Glomerular endothelial cell (primary cell): ENCODE measurements at places on chromosomes 2 and 18.

DNA sequence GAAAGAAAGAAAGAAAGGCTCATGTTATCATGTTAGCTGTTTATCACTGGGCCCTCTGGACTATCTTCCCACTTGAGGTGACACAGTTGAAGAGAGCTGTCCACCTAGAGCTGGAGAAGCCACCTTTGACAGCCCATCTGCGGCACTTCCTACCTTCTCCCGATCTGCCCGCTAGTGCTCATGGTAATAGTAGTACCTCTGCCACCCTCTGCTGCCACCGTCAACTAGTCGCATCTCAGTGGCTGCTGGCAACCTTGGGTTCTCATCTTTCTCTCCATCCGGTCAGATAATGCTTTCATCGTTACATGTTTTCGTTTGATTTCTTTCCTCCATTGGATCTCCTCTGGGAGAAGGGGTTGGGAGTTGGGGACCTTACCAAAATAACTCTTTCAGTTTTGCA, 63.2 kb upstream of the COPS8 start:
- no peak for DNase-seq

DNA sequence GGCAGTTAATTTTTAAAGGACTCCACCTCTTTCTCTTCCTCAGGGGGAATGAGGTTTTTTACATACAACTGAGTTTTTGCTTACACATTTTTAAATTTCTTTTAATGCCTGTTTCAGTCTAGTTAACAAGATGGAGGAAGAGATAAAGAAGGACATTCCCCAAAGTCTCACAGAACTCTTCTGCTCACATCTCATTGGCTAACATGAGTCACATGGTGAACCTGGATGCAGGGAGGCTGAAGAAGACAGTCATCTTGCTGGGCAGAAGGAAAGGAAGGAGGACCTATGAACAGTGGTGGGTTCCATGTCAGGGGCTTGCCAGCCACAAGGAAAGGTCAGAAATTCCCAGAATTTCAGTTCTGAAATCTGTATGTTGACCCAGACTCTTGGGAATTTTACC, 10.4 kb upstream of the ST8SIA5 start:
- no peak for DNase-seq

DNA sequence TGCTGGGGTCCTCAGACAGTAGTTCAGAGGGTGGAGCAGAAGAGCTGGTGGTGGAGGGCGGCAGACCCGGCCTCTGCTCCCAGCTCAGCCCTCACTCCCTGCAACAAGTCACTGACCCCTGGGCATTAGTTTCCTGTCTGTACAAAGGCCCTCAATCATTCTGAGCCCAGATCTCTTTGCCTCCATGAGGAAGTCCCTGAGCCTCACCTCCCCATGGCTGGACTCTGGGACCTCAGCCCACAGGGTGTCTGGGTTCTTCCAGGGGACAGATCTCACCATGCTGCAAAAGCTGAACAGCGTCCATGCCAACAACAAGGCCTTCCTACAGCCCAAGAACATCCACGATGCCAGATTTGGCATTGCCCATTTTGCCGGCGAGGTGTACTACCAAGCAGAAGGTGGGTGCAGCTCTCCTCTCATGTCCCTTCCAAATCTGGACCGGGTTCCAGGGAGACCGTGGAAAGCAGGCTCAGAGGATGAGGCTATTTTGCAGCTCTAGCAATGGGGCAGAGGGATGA, 49.1 kb downstream of the MYO7B start:
- DNase-seq: no peak

DNA sequence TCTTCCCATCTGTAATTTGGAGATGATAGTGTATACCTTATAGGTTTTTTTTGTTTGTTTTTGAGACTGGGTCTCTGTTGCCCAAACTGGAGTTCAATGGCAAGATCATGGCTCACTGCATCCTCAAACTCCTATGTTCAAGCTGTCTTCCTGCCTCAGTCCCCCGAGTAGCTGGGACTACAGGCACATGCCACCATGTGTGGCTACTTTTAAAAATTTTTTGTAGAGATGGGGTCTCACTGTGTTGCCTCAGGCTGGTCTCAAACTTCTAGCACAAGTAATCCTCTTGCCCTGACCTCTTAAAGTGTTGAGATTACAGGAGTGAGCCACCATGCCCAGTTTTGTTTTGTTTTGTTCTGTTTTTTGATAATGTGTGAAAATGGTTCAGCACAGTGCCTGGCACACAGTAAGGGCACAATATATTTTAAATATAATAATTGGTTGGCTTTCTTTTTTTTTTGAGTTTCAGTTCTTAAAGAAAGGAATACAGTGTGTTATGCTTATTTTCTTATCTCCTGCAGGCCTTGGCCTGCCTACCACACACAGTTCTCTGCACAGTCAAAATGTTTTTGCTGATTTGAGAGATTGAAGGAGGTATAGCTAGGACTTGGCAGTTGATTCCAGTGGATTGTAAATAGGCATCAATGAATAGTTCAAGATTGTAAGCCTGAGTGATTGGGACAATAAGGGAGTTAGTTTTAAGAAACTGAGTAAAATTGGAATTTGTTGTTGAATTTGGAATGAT, 6.1 kb downstream of the ACTR3 start:
- DNase-seq: no peak

GRCh38 chr2:2735041-2735440, 404.0 kb upstream of the MYT1L start:
- no peak for DNase-seq

DNA sequence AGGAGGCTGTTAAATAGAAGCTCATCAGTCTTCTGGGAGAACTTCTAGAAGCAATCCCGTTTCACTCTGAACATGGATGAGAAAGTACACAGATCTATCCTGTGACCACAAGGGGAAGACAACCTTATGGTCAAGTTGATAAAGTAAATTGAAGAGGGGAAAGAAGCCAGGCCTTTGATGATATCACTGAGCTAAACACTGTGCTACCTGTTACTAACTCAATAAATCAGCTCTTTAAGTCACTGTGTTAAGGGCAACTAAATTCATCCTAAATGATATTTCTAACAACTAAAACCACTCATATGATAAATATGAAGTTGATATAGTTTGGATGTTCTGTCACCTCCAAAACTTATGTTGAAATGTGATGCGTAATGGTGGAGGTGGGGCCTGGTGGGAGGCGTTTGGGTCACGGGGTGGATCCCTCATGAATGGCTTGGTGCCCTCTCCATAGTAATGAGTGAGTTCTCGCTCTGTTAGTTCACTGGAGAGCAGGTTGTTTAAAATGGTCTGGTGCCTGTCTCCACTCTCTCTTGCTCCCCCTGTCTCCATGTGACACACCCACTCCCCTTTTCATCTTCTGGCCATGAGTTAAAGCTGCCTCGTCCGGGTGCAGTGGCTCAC, 23.6 kb downstream of the OLA1 start:
- no peak for DNase-seq

DNA sequence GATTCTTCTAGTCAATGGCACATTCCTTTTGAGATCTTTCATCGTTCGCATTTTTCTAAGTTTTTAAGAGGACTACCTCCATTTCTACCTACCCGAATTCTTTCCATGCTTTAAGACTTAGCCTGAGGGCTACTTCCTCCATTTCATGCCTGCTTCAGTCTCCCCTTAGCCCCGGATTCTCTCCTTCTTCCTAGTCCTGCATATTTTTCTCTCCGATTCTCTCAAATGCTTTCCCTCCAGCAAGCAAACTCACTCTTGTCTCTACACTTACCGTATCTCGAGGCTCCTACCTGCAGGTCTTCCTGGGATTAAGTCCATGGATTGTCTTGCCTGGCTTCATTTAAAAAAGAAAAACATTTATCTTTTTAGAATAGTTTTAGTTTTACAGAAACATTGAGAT, 354.4 kb downstream of the MYCN start:
- DNase-seq: no peak

DNA sequence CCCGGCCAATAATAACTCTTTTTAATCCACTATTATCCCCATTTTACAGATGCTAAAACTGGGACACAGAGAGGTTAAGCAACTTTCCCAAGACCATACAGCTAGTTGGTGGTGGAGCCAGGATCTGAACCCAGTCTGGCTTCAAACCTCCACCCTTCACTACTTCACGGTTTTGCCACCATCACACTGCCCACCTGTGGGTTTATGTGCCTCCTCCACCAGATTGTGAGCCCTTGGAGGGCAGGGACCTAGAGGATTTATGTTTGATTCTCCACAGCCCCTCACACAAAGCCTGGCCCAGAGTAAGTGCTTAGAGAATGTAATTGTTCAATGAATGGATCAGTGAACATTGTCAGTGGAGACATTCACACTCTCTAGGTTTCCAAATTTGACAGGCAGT, 153.4 kb upstream of the MYCN start:
- no peak for DNase-seq

GRCh38 chr2:26704441-26704977, 12.0 kb downstream of the KCNK3 start:
- no peak for DNase-seq

DNA sequence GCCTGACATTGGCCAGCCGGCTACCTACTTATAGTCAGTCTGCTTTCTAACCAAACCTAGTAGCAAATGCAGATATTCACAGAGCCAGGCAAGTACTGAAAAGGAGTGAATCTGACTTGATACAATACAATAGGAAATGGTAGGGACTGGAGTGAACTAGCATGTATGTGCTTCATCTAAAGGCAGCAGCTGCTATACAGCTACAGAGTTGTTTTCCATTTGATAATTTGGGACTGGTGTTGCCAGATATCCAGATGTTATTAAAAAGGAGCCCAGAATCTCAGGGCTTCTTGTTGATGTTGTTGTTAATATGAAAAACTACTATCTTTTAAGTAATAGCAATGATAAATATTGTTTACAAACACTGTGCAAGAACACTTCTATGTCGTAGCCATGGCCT, 159.4 kb downstream of the BABAM2 start:
- no peak for DNase-seq

GRCh38 chr2:161068670-161069069, 91.6 kb upstream of the TANK start:
- no peak for DNase-seq

DNA sequence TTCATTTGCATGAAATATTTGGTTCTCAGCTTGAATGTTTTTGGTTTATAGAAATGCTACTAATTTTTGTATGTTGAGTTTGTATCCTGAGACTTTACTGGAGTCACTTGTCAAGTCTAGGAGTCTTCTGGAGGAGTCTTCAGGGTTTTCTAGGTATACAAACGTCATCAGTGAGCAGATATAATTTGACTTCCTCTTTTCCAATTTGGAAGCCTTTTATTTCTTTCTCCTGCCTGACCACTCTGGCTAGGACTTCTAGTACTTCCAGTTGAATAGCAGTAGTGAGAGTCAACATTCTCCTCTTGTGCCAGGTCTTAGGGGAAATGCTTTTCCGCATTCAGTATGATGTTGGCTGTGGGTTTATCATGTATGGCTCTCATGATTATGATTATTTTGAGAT, 55.4 kb upstream of the THUMPD2 start:
- no peak for DNase-seq

DNA sequence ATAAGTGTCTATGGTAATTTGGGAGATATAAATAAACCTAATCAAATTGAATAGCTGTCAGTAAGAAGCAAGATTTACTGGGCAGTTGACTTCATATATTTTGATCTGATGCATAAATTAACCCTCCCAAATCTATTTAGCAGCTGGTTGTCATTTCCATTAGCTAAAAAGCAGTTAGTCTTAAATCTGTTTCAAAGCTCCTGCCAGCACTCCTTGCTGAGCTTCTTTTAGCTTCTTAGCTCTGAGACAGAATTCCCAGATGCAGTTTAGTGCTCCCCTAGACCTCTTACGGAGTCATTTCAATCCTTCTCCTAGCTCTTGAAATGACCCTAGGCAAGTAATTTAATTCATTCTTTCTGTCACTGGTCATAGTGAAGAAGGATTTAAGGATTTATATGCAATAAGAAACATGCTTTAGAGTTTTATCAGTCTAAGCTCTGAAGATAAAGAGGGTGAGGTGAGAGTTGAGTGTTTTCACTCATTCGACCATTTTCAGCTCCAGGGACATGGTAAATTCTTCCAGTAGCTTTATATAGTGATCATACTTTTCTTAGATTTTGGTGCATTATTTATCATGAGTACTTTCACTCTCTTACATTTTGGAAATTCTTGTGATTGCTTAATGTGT, 98.9 kb downstream of the PHLPP1 start:
- DNase-seq: no peak

- no peak for DNase-seq
Observed at GRCh38 chr2:74556159-74556558, 1.6 kb downstream of the DOK1 start.

- no peak for DNase-seq
Observed at GRCh38 chr2:163802284-163802683, 66.5 kb upstream of the FIGN start.

DNA sequence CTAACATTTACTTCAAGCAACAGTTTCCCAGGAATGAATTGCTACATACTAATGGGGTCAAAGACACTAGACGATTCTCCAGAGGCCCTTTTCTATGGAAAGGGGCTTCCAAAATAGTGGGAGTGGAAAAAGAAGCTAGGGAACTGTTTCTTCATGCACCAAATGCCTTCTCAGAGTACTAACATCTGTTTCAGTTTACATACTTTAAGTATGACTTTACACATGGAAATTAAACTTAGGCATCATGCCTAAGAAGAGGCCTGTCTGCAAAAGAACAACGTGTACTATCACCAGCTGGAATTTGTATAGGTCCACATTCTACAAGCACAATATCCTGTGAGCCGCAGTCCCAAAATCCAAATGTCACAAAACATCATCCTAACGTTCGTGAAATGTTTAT, 29.4 kb upstream of the WDR75 start:
- no peak for DNase-seq
